RWPE1 (cell line): ENCODE measurements at places on chromosomes 2 and 18.

DNA sequence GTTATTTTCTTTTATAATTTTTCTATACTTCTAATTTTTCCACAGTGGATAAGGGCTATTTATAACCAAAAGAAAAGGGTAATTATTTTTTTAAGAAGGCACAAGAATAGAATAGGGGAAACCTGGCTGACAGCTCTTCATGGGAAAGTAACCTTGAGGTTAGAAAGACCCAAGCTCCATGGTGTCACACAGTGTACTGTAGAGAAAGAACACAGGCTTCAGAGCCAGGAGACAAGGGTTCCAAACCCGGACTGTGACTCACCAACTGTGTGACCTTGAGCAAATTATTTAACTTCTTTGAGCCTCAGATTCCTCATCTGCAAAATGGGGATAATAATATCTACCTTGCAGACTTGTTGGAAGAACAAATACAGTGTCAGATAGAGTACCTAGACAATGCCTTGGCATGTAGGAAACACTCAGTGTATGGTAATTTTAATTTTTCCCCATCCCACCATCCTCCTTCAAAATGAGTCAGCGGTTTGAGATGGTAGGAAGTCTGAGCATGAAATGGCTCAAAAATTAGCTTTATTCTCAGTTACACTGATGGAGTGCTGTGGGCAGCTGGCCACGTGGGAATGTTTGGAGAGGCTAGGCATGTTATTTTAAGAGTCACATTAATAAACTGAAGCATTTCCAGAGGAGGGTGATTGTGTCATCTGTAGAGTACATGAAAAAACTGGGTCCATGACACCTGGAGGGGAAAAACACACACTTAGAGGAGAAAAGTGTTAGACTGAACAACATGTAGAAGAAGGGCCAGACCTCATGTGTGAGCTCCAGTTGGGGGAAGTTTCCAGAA, 36.7 kb downstream of the TMEM37 start:
- DNase-seq, result no peak

GRCh38 chr2:71216501-71216900, 10.4 kb downstream of the PAIP2B start:
- DNase-seq, result no peak

DNA sequence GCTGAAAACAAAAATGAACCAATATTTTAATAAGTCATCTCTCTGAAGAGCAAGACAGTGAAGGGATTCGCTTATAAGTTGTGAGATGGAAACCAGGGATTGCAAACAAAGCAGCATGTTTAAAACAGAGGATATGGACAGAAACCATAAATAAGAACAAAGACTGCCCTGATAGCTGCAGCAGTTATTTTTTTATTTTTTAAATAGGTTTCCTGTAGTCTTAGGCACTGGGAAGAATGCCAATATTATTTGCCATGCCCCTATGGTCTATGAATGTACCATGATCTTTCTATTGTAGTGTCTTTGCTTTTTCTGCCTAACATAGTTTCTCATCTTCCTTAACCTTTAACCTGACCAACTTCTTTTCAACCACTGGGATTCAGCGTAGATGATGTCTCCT, 1334.0 kb upstream of the NRXN1 start:
- DNase-seq, result no peak

DNA sequence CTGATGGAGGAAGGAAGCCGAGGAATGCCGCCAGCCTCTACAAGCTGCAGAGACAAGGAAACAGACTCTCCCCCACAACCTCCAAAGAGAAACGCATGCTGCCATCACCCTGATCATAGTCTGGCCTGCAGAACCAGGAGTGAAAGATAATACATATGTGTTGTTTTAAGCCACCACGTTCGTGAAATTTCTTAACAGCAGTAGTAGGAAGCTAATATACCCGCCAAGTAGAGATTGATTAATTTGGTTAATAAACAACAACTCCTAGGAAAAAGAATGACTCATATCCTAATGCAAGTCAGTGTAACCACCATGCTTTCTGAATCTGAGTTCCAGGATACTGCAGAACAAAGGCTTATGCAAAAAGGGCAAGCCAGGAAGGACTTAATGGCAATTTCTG, 36.6 kb downstream of the LONRF2 start:
- no peak for DNase-seq

GRCh38 chr2:198347349-198347748, 543.0 kb downstream of the PLCL1 start:
- no peak for DNase-seq

- no peak for DNase-seq
Observed at GRCh38 chr2:215946586-215946985, 66.8 kb downstream of the MREG start.

DNA sequence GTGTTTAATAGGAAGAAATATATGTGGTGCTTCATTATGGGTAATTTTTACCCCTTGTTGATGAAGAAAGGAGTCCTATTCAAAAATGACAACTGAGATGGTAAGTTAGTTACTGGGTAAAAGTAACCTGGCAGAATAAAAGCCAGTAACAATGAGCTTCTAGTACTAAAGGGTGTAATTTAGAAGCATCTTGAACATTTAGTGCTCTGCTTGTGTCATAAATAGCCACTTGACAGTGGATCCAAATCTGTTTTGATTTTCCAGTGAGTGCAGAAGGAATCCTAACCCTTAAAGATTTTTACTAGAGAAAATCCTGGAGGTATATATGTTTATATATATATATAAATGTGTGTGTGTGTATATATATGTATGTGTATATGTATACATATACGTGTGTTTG, 15.1 kb downstream of the COMMD1 start:
- DNase-seq, result no peak

DNA sequence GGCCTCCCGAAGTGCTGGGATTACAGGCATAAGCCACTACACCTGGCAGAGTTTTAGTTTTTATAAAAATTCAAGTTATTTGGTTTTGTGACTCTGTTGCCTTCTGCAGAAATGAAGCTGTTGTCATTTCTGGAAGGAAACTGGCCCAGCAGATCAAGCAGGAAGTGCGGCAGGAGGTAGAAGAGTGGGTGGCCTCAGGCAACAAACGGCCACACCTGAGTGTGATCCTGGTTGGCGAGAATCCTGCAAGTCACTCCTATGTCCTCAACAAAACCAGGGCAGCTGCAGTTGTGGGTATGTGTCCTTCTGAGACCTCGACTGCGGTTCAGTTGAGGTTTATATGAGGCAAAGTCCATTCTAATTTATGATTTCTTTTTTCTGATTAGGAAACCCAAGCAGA, 7.2 kb downstream of the MTHFD2 start:
- no peak for DNase-seq

- DNase-seq, result peak; percentile 28
Observed at GRCh38 chr18:54983041-54983686, 23.9 kb upstream of the CCDC68 start.
